ENCODE measurements at places on chromosomes 16 and 17.

- no peak for DNase-seq
Measured at GRCh38 chr16:11183035-11183812, 72.8 kb downstream of the SOCS1 start.

DNA sequence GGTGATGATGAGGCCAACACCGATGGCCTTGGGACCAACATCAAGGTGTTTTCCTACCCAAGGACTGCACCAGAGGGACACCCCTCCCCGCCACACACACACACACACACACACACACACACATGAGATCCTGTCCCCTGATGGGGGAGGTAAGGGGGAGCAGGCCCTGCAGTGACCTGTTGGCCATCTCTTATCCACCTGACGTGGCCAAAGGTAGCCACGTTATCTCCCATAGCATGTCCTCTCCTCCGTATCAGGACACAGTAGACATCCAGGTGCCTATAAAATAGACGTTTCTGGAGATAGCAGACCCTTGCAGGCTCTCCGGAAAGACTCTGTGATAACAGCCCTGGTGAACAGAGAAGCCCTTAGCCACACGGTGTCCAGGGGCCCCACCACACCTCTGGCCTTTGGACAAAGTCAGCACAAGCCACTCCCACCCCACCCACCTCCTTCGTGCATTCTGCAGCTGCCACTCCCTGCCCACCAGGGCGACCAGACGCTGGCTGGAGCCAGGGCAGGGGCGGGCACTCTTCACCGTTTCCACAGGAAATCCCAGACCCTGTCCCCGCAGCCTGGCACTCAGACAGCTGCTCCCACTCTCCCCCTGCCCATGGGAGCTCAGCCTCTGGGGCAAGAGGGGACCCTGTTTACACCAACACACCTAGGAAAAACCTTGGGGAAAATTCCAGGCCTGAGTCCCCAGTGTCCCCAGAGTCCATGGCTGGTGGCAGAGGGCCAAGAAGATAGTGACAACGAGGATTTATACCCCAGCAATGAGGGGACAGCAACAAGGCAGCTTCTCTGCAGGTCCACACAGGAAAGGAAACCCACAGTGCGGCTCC, 15.4 kb upstream of the ENPP7 start:
- no peak for DNase-seq

DNA sequence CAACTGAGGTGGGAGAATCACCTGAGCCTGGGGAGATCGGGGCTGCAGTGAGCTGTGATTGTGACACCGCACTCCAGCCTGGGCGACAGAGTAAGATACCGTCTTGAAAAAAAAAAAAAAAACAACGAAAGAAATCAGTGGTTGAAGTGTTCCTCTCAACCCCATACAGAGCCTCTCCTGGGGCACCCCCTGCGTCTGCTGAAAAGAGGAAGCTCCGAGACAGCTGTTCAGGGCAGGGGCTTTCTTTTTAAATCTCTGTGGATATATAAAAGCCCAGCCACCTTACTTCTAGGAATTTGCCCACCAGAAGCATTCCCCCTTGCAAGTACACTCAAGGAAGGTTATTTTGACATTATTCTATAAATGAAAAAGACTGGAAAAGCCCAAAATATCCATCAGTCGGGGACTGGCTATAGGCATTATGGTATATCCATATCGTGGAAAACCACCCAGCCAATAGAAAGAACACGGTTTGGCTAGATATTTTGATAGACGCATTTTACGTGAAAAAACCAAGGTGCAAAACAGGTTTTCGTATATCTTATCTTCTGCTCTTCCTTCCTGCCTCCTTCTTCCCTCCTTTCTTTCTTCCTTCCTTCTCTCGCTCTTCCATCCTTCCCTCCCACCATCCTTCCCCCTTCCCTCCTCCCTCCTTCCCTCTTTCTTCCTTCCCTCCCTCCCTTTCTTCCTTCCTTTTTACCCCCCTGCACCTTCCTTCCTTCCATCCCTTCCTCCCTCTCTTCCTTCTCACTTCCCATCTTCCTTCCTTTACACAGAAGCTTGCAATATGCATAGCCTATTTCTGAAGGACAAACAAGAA, 9.2 kb upstream of the CCL22 start:
- no peak for DNase-seq

GRCh38 chr17:10271106-10271562, 72.7 kb upstream of the GAS7 start:
- no peak for DNase-seq

- DNase-seq: no peak
Measured at GRCh38 chr17:75853433-75853832, 1.7 kb downstream of the WBP2 start.

DNA sequence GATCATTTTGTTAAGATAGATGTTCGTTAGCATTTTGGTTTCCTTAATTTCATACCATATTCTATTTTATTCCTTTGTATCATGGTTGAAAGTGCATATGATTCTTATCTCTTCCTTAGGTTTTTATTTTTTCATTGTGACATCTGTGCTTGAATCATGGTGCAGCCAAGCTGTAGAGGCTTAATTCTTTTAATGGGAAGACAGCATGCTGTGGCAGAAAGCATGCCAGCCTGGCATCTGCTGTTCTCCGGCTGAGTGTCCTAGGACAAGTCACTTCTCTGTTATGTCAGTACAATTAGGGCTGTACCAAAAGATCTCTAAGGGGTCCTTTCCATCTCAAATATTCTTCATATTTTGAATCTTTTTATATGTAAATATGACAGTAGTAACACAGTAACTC, 68.5 kb upstream of the PMFBP1 start:
- no peak for DNase-seq

- DNase-seq: no peak
Measured at GRCh38 chr16:27421961-27422740, 20.2 kb downstream of the IL21R start.

- DNase-seq: no peak
Measured at GRCh38 chr17:27879987-27880608, 13.1 kb downstream of the LYRM9 start.

DNA sequence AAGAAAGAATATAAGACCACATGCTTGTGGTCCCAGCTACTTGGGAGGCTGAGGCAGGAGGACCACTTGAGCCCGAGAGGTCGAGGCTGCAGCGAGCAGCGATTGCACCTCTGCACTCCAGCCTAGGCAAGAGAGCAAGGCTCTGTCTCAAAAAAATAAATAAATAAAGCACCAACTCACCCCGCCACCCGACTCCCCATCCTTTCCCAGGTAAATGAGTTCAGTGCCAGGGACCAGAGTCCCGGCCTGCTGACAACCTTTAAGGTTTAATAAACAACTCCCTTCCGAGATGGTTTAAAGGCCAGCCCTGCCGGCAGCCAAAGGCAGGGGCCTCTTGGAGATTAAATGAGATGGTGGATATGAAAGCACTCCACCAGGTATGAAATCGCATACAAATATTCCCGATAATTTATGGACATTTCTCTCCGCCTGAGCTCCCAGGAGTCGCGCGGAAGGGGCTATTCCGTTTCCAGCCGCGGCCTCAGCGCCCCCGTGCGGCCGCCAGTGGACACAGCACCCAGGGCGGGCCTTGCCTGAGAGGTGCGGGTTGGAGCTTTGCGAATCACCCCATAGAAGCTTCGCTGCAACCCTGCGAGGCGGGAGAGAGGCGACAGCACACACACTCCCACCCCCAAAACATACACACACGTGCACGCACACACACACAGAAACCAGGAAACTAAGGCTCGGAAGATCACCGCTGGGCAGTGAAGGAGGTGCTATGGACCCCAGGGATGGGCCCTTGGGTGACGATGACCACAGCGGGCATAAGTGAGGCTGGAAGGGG, 4.0 kb upstream of the RPL38 start:
- no peak for DNase-seq

- DNase-seq: no peak
Measured at GRCh38 chr16:76502063-76502462, 224.9 kb downstream of the CNTNAP4 start.

GRCh38 chr16:86515777-86516622, 5.7 kb downstream of the FOXF1 start:
- no peak for DNase-seq

DNA sequence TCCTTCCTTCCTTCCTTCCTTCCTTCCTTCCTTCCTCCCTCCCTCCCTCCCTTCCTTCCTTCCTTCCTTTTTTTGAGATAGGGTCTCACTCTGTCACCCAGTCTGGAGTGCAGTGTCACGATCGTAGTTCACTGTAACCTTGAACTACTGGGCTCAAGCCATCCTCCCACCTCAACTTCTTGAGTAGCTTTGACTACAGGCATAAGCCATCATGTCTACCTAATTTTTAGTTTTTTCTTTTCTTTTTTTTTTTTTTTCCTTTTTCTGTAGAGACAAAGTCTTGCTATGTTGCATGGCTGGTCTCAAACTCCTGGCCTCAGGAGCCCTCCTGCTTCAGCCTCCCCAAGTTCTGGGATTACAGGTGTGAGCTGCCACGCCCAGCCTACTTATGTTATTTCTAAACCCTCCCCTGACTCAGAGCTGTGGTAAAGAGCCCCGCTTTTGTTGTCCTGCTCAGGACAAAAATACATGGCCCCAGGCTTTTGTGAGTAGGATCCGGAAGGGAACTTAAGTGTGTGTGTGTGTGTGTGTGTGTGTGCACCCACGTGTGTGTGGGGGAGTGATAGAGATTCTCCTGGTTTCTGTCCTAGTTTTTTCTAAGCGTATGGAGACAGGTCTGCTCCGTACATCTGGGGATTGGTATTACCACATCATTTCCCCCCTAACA, 67.1 kb downstream of the PRKCB start:
- no peak for DNase-seq

DNA sequence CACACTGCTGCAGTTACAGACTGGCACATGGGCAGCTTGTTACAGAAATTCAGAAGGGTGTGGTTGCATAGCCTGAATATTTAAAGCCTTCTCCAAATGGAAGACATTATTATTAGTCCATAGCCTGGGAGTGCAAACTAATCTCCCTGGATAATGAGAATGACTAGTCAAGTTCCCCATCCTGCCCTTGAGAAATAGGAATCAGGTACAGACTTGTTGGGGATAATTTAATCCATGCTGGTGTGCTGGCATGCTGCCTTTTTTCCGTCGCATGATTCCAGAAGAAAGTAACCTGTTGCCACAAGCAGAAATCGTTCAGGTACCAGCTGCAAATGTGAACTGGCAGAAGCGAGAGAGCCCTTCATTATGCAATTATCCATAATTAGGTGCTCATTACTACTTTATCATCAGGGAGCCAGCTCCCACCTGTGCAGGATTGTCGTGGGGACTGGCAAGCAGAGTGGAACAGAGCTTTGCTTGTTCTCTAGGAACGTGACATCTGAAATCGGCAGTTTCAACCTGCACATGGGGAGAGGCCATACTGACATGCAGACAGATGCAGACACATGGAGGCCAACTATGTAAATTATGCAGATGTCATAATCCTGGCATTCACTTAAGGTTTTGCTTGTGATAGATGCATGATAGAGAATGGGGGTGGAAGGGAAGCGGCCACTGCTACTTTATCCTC, 419.4 kb downstream of the PMP22 start:
- DNase-seq: no peak

DNA sequence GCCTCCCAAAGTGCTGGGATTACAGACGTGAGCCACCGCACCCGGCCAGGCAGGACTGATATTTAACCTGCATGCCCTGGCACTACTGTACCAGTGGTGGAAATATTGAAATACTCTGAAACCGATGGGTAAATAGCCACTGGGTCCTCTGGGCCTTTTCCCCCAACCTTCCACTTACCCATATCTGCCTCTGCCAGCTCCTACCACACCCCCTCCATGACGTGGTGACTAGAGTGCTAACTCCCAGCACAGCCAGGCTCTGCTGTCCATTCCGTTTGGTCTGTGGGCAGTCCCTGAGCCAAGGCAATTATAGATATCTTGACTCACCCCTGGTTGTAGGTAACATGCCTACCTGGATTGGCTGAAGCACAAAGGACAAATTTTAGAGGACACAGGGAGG, 187.8 kb downstream of the PRKCB start:
- no peak for DNase-seq
